Amygdala (tissue), 56 donors: ENCODE measurements at places on chromosomes 7 and 10.

DNA sequence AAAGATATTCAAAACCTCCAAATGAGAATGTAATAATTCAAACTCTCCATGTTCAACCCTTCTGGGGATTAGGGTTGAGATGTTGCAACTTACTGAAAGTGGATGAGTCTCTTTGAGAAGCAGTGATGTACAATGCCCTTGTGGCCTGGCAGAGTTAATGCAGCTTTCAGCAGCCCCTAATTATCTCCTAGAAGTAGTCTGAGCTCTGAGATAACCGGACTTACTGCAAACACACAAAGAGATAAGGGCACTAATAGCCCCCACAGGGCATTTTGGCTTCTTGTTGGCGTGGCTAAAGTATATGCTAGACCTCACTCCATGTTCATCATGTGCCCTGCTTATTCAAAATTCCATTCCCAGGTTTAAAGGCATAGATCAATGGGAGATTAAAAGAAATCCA is 404.7 kb downstream of the NEBL start:
- DNase-seq = no peak

- no peak for DNase-seq
These were observed 22.4 kb downstream of the GPR141 start for GRCh38 chr7:37705976-37706375.

GRCh38 chr10:131853610-131853964 is 47.2 kb upstream of the PPP2R2D start:
- no peak for DNase-seq

GRCh38 chr7:22625251-22625650 is 101.7 kb upstream of the IL6 start:
- DNase-seq = no peak

DNA sequence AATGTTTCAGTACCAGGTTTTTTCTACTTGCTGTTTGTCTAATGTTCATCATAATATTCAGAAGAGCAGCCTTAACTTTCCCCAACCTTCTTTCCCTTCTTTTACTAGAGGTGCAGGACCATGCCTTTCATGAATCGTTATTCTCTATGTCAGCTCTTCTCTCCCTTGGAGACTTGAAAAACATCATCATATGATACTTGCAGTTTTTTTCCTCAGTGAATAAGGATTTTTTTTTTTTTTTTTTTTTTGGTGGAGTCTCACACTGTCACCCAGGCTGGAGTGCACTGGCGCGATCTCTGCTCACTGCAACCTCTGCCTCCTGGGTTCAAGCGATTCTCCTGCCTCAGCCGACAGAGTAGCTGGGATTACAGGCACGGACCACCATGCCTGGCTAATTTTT is 30.1 kb downstream of the SMNDC1 start:
- no peak for DNase-seq

DNA sequence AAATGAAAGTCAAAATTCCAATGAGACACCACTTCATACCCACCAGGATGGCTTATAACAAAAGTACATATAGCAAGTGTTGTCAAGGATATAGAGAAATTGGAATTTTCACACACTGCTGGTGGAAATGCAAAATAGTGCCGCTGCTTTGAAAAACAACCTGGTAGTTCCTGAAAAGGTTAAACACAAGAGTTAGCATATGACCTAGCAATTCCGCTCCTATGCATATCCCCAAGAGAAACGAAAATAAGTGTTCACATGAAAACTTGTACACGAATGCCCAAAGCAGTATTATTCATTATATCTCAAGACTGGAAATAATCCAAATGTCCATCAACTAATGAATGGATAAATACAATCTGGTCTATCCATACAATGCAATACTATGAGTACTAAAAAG is 14.8 kb downstream of the IDE start:
- DNase-seq = no peak

DNA sequence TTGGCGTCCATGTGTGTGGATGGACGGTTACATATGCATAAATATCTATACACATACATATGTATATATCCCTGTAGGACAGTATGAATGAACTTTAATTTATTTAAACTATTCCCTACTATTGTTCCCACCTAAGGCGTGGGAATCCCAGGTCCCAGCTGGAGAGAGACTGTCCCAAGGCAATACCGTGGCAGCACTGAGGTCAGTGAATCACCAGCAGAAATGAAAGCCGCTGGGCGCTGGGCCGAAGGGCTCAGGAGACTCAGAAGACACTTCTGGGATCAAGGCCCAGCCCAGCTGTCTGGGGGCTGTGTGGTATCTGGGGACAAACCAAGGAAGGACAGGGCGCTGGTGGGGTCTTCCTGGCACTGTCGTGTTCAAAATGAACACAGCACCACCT is 49.6 kb upstream of the MYL10 start:
- no peak for DNase-seq
